ENCODE measurements at places on chromosomes 12 and 14.

GRCh38 chr14:77989441-77989991, 180.7 kb upstream of the NRXN3 start:
- no peak for DNase-seq

DNA sequence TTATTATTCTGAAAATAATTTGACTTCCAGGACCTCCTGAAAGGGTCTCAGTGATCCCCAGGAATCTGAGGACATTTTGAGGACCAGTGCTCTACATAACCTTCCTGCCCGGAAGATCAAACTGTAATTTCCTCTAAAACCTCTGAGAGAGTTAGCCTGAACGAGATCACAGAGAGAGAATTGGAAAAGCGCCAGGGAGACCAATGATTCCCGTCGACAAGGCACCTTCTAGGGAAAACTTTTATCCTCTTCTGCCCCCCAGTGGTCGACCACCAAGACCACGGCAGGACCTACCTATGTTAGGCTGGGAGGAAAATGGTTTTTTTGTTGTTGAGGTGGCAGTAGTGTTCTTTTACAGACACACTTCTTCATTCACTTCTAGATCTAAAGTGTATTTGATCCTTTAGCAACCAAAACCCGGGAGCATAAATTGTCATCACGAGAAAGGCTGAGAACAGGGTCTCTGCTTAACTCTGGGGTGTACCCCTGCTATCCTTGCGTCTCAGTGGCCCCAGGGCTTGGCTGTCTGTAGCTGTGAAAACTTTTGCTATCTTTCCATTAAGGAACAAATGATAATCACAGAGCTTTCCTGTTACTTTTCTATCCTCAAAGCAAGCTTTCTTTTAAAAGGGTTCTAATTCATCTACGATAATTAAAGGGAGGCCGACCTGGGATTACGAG, 62.9 kb upstream of the NID2 start:
- peak; percentile 91 for DNase-seq

DNA sequence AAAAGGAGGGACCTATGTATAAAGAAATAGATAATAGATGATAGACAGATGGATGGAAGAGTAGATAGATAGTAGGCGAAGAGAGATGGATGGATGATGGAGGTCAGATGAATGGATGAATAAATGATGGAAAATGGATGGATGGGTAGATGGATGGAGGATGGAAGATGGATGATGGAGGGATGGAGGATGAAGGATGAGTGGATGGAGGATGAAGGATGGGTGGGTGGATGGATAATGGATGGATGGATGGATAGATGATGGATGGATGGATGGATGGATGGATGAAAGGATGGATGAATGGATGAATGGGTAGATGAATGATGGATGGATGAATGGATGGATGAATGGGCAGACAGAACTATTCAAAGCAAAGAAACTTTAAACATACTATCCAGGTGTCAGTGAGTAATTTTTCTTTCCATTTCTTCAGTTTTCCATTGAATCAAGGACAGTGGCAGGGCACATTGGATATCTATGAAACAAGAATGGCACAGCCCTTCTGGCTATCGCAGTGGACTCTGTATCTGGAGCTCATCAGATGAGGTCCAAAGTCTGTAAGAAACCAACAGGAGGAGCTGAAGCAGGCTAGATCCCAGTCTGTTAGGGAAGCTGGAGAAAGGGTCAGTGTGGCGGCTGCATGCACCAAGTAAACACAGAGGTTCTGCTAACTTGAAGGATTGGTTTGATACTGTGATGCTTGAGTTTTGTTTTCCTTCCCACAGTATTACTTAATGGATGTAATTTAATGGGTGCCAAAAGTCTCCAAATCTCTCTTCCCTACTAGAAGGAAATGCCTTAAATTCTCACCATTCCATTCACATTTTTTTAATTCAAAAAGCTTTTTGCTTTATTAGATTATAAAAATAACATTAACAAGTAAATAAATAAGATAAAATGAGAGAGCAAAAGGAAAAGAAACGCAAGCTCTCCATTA, 18.1 kb upstream of the MED13L start:
- DNase-seq = no peak

- DNase-seq = no peak
These were observed 10.7 kb upstream of the SNAPC1 start for GRCh38 chr14:61751475-61751989.

DNA sequence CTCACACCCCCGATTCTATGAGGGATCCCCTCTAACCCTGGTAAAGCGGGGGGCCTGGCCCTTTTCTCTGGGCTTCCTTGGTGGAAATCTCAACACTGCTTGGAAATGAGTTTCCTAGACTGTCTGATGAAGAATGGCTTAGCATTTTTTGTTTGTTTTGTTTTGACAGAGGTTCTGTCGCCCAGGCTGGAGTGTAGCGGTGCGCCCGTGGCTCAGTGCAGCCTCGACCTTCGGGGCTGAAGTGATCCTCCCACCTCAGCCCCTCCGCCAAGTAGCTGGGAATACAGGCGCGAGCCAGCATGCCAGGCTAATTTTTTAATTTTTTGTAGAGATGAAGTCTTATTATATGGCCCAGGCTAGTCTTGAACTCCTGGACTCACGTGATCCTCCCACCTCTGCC, 30.3 kb downstream of the TC2N start:
- no peak for DNase-seq

DNA sequence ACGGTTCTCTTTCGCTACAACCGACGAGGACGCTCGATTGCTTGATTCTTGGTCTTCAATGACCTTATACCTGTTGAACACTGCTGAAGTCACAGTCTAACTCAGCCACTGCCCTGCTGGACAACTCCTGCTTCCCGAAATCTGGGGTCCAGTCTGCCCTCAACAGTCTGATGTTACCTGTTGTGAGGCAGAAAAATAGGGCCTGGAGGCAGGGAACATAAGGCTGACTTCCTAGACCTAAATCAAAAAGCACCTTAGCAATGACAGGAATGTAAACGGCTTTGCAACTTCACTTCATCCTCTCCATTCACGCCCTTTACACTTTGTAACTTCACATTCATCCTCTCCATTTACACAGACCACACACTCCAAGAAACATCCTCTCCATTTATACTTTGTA, 597 bp upstream of the GLTP start:
- DNase-seq = no peak

DNA sequence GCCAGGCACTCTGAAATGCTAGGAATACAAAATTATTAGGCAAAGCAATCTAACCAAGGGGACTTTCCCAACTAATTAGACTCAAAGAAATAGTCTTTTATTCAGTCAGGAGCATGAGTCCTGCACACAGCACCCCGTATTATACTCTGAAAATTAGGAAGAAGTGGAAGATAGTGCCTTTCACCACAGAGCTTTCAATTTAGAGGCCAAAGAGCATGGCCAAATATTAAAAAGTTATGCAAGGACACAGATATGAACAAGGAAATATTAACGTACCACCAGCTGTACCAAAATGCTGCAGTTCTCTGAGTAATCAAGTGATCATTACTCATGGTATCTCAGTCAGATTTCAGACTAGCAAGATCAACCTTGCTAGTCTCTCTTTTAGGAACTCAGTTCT, 22.6 kb upstream of the MDM2 start:
- DNase-seq = peak; percentile 78

DNA sequence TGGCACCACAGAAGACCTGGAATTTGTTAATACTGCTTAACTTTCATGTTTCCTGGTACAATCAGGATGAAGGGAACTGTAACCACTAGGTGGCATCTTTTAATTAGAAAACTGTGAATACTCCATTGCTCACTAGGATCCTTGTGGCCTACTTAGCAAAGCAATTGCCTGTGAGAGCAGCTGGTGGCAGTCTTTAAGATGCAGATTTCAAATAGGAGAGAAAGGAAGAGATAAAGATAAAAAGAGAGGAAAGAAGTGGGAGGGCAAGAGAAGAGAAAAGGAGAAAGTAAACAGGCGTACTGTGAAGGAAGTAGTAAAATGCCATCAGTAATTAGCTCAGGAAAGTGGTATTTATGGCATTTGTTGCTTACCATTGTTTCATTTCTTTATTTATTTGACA, 114.5 kb downstream of the RAD51B start:
- peak; percentile 89 for DNase-seq

- no peak for DNase-seq
These were observed 37.4 kb downstream of the IFT43 start for GRCh38 chr14:76022991-76023390.

DNA sequence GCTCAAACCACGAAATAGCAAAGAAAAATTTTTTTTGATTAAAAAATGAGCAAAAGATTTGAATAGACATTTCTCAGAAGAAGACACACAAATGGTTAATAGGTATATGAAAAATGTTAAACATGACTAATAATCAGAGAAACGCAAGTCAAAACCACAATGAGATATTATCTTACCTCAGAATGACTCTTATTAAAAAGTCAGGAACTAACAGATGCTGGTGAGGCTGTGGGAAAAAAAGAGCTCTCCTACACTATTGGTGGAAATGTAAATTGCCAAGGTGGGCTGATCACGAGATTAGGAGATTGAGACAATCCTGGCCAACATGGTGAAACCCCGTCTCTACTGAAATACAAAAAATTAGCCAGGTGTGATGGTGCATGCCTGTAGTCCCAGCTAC, 315.5 kb upstream of the FLRT2 start:
- peak; percentile 66 for DNase-seq

- no peak for DNase-seq
These were observed 95.9 kb upstream of the CDKN3 start for GRCh38 chr14:54300881-54301280.

- DNase-seq = no peak
These were observed 30.7 kb downstream of the VWF start for GRCh38 chr12:6093764-6094163.

DNA sequence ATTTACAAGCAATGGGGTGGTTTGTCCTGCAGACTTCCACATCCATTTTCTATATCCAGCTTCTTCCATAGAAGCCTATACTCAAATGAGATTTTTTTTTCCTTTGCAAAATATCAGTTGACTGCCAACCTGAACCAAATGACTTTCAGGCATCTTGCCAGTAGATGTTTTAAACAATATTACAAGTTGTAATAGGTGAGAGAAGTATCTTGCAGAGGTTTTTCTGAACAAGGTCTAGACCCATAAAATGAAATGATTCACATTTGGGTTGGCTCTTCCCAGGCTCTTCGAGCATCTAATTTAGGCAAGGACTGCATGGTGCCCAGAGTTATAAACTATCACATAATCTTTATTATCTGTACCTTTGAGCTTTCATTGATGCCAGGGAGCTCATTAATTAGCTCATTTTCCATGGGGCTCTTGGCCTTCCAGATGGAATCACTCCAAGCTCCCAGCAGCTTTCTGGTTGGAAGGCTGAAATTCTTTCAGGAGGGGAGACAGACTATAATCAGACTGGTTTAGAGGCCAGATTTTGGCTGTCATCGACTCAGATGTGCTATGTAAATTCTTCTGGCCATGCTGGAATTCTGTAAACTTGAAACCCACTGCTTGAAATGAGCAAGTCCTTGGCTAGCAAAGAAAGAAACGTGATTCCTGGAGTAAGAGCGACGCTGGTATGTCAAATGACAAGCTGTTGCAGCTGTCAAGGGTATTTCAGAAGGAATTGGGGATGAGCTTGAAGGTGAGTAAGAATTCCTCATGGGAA, 32.2 kb upstream of the DICER1 start:
- DNase-seq = no peak

GRCh38 chr12:110050927-110051326, 2.6 kb upstream of the C12orf76 start:
- no peak for DNase-seq

DNA sequence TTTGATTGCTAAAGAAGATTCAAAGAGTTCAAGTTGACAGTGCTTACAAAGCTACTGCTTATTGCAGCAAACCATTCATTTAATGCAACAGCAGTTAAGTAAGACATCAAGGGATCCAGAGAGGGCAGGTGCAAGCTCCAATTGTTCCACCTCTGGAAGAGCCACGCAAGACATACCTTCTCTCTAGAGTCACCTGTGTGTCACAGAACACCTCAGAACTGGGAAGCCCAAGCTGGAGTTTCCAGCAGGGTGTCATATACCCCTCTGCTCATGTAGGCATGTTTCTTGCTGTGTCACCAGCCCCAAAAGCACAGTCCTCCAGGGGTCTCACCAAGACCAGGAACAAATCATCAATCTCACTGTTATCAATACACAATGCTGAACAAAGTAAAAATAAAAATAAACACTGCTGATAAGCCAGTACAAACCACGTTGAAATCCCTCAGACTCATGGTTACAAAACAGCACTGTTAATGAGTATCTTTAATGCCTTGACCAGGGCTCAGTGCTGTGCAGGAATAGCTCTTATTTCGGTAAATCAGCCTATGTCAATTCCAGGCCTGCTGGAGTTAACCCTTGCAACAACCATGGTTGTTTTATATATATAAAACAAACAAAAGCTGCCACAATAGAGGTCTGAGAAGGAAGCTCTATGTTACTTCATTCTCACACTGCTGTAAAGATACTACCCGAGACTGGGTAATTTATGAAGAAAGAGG, 37.4 kb upstream of the BATF start:
- DNase-seq = no peak

GRCh38 chr12:50006280-50006679, 19.0 kb downstream of the RACGAP1 start:
- DNase-seq = no peak

DNA sequence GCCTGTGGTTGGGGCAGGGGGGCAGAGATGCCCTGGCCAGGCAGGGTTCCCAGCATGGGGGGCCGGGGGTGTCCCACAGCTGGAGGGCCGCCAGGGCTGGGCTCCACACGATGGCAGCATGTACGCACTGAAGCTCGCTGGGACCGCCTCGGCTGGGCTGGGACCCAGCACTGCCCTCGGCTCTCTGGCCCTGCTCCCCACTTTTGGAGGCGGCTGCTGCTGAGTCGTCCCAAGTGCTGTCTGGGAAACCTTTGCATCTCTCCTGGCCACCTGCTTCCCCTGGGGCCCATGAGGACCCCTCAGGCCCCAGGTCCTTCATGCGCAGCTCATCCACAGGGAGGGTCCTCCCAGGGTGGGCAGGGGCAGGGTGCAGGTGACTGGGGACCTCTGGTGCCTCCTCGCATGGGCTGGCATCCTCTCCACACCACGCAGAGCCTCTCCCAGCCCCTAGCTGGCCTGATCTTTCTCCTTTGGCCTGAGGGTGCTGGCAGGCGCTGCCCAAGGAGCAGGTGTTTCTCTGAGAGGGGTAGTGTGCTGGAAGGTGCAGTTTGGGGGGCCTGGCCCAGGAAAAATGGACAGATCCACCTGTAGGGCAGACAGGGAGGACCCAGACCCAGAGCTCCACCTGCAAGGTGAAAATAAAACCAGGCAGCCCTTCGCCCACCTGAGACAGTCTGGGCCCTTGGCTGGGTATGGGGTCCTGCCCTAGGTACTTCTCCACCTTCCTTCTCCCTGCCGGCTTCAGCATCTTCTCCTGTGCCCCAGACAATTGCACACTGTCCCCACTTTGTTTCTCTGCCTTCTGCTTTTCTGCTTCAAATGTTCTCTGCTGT, 46.9 kb downstream of the DLK1 start:
- DNase-seq = no peak
